ENCODE measurements at places on chromosomes 2 and 18.

DNA sequence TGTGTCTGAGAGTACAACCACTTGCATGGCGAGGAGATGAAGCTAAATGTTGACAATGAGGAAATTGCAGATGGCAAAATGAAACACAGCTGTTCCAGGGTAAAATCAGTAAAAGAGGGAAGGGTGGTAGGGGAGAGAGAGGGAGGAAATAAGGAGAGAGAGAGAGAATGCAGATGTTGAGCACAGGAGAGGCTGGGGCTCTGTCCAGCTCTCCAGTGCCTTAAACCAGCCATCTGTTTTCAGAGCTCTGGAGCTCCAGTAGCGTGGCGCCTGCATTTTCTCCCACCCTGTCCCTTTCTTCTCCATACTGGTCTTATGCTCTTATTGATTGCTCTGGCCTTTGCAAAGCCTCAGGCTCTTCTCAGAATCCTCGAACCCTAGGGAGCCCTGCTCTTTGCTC is 52.7 kb upstream of the BOD1L2 start:
- DNase-seq: no peak

- no peak for DNase-seq
Observed at GRCh38 chr18:58495634-58496033, 133.3 kb downstream of the ALPK2 start.

DNA sequence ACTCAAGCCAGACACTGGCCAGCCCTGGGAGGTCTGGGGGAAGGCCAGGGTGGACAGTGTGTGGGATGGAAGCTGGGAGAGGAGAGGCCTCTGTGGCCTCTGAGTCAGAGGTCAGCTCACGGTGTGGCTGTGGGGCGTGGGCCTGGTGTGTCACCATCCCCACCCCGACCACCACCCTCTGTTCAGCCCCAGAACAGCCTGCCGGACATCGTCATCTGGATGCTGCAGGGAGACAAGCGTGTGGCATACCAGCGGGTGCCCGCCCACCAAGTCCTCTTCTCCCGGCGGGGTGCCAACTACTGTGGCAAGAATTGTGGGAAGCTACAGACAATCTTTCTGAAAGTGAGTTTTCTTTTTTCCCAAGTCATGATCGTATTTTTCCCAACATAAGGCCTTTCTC is 110.5 kb downstream of the DYSF start:
- no peak for DNase-seq

GRCh38 chr2:113677330-113677729 is 50.3 kb downstream of the RABL2A start:
- DNase-seq: no peak

DNA sequence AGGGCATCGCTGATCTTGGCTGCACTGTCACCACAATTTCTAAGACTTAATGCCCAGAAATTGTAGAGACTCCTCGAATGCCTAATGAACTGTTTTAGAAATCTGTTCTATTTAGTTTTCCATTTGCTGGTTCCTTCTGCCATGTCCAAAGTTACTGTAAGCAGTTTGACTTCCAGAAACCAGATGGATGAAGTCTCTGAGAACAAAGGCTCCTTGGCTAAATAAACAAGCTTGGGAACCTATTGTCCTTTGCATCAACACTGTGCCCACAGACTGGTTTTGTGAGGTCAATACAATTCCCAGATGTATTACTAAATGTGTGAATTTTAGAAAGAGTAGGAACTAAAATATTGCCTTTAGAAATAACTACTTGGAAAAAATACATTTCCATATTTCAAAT is 600.2 kb downstream of the NYAP2 start:
- no peak for DNase-seq

DNA sequence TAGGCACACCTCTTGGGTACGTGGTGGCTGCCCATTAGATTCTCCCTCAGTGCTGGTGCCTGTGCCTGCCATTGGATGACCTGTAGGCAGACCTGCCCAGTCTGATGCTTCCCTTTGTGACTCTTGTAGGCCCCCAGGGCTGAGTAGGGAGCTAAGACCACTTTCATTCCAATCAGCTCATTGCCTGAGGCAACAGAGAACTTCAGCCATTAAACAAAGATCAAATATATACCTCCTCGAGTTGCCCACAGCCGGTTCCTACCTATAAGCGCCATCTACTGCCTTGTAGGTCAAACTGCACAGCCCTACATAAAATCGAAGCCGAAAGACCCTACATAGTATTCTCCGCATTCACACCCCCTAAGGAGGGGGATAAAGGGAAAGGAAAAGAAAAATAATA is 184.6 kb downstream of the ETAA1 start:
- no peak for DNase-seq

GRCh38 chr2:227513113-227513512 is 41.2 kb downstream of the AGFG1 start:
- DNase-seq: no peak

DNA sequence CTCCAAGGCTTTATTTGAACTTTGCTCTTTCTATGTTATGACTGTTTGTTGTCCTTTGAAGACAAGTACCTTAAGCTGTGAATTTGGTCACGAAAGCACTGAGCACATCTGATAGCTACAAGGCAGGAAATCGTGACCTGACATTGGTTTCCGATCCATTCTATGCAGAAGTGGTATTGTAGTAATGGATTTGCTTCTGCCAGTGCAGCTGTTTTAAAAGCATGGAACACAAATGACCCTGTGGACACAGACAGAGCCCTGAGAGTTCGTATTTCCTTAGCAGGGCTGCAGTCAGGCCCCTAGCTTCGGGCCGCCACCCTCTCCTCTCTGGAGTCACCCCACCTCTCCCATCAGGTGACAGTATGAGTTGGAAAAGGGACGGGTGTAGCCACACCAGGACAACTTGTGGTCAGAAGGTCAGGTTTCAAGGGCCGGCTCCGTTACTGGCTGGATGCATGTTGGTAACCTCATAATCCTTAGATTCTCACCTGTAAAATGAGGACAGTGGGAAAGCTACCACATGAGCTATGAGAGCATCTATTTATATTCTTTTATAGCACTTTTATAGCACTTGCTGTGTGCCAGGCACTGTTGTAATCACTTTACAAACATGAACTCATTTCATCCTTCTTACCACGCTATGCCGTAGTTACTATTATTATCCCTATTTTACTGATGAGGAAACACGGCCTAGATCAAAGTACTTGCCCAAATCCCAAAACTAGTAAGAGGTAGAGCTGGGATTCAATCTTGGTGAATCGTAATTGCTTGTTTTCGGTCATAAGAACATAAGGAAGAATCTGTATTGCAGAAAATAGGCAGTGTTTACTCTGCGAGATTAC is 70.2 kb downstream of the SPATS2L start:
- DNase-seq: peak; percentile 30

GRCh38 chr18:76803814-76804213 is 18.5 kb upstream of the ZNF236 start:
- peak; percentile 73 for DNase-seq

DNA sequence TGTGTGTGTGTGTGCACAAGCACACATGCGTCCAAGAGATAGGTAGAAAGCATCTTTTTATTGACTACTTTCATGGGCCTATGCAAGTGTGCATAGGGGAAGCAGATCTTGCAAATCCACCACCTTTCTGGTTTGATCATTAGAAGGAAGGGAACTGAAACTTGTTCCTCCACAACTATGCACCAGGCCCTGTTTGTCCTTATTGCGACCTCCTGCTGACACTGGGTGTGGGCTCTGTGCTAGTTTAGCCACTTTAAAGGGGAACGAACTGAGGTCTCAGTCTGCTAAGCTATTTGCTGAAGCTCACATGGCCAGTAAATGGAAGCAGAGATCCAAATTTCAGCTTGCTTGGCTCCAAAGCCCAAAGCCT is 32.1 kb upstream of the INSIG2 start:
- DNase-seq: no peak

GRCh38 chr2:200689115-200689514 is 103.3 kb downstream of the AOX1 start:
- no peak for DNase-seq

- no peak for DNase-seq
Observed at GRCh38 chr2:201448061-201448460, 3.2 kb downstream of the TRAK2 start.

DNA sequence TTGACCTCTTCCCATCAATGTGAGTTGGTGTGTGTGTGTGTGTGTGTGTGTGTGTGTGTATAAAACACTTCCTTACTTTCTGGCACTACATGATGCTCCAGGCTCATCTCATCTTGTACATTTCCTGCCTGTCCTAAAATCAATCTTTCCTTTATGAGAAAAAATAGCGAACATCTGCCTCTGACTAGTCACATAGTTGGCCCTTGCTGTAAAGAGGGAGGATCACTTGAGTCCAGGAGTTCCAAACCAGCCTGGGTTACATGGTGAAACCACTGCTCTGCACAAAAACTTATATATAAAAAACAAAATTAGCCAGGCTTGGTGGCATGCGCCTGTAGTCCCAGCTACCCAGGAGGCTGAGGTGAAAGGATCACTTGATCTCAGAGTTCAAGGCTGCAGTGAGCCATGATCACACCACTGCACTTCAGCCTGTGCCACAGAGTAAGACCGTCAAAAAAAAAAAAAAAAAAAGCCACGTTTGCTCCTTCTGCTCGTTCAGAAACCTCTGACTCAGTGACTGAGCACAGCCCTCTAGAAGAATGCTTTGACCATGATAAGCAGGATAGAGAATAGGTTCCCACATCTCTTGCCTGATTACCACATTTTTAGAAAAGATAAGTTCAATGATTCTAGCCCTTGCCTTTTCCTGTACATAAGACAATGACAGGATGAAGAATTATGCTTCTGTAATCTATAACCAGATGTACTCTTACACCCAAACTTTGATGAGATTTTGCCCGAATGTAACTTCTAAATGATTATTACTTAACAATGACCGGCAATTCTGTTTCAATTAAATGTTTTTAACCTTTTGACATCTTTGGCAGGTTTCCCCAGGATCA is 45.2 kb upstream of the ST3GAL5 start:
- no peak for DNase-seq

GRCh38 chr2:140337061-140337460 is 1556.9 kb upstream of the NXPH2 start:
- DNase-seq: no peak

DNA sequence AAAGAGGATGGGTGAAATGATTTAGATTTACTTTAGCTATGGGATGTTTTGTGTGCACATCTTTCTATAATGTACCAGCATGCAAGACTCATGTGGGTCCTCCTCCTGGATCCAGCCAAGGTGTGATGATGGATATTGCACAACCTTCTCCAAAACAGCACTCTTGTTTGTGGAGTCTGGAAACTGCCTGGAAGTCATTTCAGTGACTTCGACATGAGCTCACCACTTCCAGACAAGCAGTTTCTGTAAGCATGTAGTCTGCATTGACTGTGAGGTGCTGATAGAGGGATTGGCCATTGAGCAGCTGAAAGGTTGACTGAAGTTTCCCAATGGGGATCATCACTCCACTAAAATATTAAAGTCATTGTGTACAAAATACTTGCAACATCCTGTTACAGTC is 154.0 kb downstream of the TRIB2 start:
- no peak for DNase-seq

DNA sequence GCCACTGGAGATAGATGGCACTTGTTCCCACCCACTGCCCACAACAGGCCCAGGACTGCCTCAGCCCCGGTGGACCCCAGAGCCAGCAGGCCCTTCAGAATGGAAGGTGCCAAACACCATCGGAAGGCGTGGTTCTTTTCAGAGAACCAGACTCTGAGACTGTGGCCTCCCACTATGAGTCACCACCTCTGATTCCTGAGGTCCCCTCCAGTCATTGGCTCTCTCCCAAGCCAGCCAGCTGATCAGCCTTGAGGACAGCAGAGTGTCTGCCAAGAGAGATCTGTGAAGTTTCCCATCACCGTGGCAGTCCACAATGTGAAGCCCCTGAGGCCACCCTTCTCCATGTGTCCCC is 10.4 kb upstream of the MAP3K2 start:
- no peak for DNase-seq

DNA sequence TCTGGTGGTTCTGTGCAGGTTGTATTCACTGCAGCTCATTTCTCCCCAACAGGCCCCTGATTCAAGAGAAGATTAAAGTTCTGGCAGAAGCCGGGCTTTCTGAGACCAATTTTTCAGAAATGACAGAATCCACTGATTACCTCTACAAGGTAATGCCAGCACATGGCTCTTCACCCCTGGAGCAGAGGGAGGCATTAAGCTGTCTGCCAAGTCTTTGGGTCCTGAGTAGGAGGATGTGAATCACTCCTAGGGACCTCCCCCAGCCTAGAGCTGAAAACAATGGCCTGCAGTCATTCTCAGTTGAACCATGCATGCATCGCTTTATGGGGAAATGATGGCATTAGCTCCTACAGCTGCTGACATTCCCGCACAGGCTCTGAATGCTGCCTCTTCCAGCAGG is 20.5 kb upstream of the RPL37A start:
- DNase-seq: no peak

GRCh38 chr18:13893418-13893760 is 21.9 kb downstream of the MC2R start:
- DNase-seq: no peak

- DNase-seq: no peak
Observed at GRCh38 chr2:168155680-168156079, 91.7 kb downstream of the STK39 start.

DNA sequence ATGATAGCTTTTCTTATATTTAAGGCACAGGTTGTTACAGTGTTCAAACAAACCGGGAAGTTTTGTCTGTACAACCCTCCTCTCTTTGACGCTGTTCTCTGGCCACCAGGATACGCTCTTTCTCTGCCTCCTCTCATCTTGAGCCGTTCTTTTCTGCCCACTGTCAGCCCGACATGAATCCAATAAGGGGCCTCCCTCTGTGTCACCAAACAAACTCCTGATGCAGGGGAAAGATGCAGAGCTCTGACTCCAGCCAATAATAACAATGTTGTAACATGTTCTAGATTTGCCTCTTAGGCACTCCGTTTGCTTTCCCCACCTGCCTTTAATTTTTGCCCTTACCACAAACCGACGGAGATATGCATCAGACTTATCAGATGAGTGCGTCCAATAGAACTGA is 449.3 kb downstream of the SLC4A3 start:
- no peak for DNase-seq

DNA sequence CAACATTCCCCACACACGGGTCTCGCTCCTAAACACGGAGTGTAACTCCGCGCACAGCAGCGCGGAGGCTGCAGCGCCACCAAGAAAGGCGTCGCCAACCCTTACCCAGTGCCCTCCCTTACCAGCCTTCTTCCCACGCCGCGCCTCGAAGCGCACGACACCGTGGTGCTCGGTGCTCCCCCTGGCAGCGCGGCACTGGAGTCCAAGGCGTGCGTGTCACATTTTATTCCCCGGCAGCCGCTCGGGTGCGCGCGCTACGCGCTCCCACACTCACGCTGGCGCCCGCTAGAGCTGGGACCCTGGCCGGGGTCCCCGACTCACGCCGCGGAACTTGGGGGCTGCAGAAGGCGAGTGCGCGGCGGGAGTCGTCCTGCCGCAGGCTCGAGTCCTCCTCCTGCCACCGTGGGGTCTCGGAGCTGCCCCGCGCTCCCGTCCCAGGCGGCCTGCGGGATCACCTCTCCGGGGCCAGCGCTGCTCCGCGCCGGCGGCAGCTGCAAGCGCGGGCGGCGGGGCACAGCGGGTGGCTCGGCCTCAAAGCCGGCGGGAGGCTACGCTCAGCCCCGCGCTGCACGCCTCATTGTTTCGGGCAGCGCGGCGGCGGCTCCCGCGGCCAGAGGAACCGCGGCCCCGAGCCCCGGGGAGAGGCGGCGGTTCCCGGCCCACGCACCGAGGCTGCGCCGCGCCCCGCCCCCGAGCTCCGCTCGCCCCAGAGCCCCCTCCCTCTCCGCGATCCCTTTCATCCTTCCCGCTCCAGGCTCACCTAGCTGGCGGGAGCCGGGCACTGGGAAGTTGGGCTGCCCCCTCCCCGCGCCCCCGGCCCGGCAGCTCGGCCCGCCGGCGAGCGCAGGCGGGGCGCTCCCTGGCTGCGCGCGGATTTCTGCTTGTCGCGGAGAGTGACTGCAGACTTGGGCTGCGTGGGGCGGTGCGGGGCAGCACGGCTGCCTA is at the start of gene ST6GAL2:
ST6GAL2 (minus strand) TSS at position 197 of the 945 bp plus-strand sequence. CDS start 42,190 bp downstream, outside the sequence.
- no peak for DNase-seq

Data from stimulated activated naive CD4-positive, alpha-beta T cell (primary cell).